Activated CD8-positive, alpha-beta memory T cell treated with anti-CD3 and anti-CD28 coated beads for 4 hours (primary cell): ENCODE measurements at places on chromosomes 11 and 22.

- no peak for DNase-seq
Measured at GRCh38 chr22:35630387-35630793, 13.3 kb upstream of the MB start.

- DNase-seq: no peak
Measured at GRCh38 chr11:110968348-110969062, 256.3 kb upstream of the ARHGAP20 start.

DNA sequence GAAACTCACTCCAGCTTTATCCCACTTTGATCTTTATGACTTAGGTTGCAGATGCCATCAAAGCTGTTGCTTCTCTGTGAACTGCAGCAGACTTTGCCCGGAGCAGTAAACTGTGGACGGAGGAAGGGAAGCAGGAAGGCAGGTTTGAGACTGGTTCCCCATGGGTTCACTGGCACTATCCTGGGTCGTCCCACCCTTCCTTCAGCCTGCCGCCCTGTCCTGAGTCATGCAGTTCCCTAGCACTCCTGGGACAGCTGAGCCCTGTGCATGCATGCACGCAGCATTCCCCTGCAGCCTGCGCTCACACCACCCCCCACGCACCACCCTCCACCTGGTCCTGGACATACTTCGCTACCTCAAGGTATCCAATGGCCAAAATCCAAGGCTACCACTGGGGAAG is 23.5 kb upstream of the P2RY2 start:
- DNase-seq: no peak

GRCh38 chr11:120340529-120340928 is 4.3 kb downstream of the ARHGEF12 start:
- DNase-seq: no peak

- DNase-seq: no peak
Measured at GRCh38 chr11:12150831-12151382, 40.5 kb downstream of the MICAL2 start.

DNA sequence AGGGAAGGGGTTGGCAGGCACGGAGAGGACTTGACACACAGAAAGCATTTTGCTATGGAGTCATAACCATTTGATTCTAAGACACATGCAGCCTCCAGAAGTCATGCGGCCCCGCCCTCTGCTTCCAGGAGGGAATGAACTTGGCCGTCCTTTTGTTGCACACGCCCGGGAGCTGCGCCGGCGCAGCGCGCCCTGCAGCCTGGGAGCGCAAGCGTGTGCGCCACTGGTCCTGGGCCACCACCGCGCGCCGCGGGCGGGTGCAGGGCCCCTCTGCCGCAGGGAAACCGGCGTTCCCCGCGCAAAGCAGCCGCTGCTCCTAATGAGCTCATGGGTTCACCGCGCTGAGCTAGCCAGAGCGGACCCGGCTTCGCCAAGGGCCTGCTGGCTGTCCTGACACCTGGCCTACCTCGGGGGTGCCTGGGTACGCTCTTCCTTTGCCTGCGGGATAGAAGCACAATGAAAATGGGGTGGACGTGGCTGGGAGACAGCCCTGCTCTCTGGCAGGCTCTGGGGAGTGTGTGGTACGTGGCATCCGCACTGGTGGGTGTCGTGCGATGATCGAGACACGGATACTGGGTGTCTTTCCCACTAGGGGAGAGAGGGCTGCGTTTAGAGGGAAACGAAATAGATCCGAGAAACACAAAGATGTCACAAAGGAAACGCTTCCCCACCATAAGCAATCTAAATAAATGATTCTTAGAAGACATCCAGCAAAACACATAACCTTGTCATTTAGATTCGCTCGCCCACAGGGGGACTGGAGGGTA is 669 bp downstream of the MICAL3 start:
- DNase-seq: no peak

DNA sequence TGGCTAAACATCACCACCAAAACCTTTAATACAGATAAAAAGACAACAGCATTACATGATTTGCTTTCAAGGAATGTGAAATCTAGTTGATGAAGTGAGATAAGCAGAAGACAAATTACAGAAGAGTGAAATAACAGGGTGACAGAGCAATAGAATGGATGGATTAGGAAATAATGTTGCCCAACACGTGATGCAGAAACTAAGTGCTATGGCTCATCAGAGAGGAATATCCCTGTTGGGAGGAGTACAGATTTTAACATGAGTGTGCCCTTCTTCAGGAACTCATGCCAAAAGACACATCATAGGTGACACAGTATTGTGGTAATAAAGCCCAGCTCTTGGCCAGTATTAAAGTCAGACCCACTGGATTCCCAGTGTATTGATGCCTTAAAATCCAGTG is 176.6 kb upstream of the RAG2 start:
- DNase-seq: no peak

- DNase-seq: no peak
Measured at GRCh38 chr22:22463855-22464540, 44.5 kb downstream of the ZNF280B start.

DNA sequence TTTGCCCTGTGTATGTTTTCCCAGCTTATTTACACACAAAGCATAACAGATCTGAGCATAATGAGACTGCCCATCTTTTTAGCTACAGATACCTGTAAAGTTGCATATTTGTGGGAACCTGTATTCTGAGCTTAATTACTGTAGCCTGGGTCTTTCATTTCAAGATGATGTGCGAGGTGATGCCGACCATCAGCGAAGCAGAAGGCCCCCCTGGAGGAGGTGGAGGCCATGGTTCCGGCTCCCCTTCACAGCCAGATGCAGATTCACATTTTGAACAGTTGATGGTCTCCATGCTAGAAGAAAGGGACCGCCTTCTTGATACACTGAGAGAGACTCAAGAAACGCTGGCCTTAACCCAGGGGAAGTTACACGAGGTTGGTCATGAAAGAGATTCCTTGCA is 1.5 kb downstream of the PPFIA1 start:
- DNase-seq: no peak

- DNase-seq: no peak
Measured at GRCh38 chr11:114162719-114163123, 103.2 kb downstream of the ZBTB16 start.

GRCh38 chr11:9377036-9377435 is 7.4 kb upstream of the IPO7 start:
- DNase-seq: no peak

DNA sequence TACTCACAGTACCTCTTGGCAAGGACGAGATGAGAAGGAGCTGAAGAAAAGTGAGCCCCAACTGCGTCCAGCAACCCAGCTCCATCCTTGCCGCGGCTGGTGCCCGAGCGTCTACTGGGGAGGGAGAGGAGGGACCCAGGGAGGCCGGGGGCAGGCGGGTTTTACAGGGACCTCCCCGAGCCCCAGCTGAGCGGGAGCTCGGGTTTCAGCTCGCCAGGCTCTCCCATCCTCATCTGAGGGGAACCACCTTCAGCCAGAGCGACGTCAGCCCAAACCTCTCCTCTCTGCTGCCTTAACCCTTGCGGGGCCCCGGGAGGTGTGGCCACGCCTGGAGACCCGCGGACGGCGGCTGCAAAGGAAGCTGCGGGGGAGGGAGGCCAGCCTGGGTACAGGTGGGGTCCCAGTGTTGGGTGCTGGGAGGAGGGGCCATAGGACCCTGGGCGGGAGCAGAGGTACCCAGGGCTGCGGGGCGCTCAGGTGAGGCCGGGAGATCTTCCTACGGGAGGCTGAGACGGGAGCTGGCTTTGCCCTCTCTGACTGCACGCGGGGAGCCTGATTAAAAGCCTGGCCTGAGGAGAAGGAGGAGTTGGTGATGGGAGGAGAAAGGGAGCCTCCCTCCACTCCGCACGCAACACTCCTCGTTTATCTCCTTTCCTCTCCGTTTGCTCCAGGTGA is at the start of gene PAMR1:
Gene PAMR1 (minus strand): TSS at position 116 of the 675 bp plus-strand sequence. CDS start 31 bp downstream, at position 85.
- DNase-seq: no peak

DNA sequence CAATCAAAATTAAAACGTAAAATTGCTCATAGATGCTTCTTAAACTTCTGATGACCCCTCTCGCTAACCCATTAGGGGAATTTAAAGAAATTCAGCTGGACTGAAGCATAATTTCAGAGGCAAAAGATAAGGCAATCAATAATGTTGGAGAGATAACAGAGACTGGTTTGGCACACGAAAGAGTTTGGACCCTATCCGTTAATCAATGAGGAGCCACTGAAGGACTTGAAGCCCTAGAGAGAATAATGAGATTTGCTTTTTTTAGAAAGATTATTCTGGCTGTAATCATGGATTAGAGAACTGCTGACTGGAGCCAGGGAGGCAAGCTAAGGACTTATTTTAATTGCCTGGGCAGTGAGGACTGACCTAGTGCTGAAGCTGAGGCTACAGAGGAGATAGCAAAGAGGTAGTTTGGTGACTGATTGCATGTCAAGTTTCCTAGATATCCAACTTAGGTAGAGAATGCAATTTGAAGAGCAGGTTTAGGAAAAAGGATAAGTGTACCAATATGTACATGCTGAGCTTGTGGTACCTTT is 11.9 kb upstream of the ARHGAP42 start:
- DNase-seq: no peak

DNA sequence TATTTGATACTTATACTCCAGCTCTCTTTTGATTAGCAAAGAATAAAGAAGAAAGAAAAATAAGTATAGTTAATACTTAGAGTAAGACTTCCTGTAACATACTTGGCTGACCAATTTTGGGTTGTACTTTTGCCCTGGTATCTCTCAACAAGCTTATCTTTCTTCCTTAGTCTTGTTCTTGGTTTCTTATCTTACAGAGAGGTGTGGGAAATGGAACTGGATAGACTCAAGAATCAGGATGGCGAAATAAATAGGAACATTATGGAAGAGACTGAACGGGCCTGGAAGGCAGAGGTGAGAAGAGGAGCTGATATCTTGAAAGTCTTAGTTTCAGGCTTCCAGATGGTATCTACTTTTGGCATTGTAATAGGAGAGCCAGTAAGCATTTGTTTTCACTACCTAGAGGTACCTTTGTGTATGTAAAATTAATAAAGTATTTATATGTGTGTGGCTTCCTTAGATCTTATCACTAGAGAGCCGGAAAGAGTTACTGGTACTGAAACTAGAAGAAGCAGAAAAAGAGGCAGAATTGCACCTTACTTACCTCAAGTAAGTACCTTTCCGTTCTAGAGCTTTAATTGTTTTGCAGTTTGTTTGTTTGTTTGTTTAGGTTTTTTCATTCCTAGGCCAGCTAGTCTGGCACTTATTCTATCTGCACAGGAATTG is 11.3 kb upstream of the BACE1-AS start:
- no peak for DNase-seq
